CMK (cell line): ENCODE measurements at places on chromosomes 6 and 20.

DNA sequence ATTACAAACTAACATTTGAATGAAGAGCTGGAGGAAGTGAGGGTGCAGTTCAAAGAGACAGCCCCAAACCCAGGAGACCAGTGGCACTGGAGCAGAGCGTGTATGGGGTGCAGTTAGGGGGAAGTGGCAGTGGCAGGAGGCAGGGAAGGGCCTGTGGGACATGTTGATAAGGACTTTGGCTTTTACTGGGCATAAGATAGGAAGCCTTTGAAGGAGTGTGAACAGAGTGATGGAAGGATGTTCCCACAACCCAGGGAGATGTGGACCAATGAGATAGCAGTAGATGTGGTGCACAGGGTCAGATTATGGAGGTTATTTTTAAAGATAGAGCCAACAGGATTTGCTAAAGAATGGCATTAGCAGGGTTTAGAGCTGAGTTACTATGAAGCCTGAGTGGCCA, 56.4 kb downstream of the AIG1 start:
- peak; percentile 93 for DNase-seq

- no peak for DNase-seq
Measured at GRCh38 chr6:29685718-29686326, 4.9 kb upstream of the ZFP57 start.

GRCh38 chr6:145841668-145842067, 27.1 kb upstream of the FBXO30 start:
- no peak for DNase-seq

DNA sequence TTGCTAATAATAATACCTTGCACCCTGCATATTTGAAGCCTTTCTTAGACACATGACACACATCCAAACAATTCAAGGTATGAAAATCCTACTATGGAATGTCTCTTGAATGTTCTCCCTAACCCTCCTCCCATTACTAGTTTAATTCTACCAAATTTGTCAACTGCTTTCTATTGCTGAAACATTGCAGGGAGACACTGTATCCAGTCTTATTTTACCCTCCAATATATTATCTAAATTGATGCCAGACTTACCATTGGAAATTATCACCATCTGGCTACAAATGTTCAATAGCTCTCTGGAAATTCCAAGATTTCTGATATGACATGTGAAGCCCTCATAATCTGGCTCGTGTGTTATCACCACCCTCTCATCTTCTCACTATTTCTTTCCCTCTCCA, 1027.3 kb upstream of the CITED2 start:
- no peak for DNase-seq

- DNase-seq: no peak
Measured at GRCh38 chr6:146560607-146561006, 17.0 kb downstream of the RAB32 start.

DNA sequence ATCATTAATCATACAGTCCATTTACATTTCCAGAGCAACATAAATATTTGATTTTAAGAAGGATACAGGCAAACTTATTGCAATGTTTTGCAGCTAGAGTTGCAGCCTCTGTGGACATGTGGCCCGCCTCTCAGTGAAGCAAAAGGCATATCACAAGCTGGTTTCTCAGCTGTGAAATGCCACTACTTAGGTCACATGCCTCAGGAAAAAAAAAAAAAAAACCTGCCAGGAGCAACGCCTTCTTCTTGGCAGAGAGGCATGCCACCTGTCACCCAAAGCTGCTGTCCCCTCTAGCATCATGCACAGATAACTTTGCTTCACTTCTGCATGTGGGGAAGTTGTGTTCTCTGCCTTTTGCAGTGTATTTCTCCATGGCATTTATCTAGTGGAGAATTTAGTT, 18.5 kb downstream of the GRM1 start:
- DNase-seq: no peak

DNA sequence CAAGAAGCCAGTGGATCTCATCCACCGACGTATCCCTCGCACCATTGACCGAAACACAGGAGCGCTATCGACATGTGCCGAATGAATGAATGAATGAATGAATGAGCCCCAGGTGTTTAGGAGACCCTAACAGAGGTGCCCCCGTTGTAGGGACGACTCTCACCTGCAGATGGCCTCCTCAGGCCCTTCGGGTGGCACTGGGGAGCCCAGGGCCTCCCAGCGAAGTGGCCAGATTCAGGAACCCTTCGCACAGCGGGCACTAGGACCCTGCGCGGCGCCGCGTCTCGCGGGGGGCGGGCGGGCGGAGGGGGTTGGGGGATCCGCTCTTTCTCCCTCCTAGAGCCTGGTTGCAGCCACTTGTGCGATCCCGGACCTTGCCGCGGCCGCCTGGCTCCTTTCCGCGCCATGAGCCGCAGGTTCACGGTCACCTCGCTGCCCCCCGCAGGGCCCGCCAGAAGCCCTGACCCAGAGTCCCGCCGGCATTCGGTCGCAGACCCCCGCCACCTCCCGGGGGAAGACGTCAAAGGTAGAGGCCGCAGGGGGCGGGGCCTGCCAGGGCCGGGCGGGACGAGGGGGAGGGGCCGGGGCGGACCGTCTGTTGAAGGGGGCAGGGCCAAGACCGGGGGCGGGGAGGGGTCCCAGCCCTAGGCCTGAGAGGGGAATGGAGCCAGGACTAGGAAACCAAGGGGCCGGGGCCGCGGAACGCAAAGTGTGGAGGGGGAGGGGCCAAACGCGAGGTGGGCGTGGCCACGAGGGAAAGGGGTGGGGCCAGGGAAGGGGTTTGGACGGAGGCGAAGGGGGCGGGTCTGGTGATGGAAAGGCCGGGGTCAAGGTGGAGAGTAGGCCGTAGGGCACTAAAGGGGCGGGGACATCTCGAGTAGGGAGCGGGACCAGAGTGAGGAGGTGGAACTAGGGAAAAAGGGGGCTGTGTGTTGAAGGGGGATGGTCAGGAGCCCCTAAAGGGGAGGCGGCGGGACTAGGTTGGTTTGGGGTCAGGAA, 7.4 kb upstream of the SLC12A5 start:
- peak; percentile 70 for DNase-seq

DNA sequence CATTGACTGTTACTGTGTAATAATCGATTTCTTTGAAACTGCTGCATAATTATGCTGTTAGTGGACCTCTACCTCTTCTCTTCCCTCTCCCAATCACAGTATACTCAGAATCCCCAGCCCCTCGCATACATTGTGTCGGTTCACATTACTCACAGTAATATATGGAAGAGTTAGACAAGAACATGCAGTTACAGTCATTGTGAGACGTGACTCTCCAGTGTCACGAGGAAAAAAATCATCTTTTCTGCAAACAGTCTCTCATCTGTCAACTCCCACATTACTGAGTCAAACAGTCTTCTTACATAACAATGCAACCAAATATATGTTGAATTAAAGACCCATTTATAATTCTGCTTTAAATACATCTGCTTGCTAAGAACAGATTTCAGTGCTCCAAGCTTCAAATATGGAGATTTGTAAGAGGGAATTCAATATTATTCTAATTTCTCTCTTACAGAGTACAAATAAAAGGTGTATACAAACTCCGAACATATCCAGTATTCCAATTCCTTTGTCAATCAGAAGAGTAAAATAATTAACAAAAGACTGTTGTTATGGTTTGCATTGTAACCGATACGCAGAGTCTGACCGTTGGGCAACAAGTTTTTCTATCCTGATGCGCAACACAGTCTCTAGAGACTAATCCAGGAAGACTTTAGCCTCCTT, 113.3 kb downstream of the TMEM242 start:
- no peak for DNase-seq

GRCh38 chr6:47654255-47654654, 44.1 kb upstream of the ADGRF4 start:
- no peak for DNase-seq

DNA sequence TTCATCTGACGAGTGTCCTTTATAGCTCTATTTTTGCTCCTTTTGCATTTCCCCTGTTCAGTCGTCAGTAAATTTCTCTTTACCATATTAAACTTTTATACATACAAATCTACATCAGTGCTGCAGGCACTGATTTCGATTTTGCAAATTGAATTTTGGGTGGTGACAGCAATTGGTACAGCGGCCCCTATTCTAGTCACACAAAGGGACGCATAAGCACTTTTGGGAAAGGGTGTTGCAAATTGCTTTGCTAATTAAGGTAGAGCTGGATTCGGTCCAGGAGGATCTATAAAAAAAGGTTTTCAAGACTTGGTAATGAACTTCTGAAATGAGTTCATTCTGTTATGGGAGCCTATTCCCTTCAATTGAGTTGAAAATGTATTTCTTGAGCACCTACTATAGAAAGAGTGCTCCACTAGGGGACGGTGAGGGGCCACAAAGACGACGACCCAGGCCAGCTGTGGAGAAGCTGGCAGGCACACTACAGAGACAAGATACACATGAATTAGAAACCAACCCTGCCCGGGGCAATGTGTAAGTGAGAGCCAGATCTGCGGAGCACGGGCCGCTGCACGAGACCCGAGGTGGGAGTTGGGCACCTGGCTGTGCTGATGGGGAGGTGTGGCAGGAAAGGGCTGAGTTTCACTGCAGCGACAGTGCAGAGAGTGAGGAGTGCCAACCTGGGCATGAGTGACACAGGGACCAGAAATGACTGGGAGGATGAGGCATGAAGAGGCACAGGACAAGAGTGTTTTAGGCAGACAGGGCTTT, 5.4 kb downstream of the UQCC2 start:
- DNase-seq: no peak

DNA sequence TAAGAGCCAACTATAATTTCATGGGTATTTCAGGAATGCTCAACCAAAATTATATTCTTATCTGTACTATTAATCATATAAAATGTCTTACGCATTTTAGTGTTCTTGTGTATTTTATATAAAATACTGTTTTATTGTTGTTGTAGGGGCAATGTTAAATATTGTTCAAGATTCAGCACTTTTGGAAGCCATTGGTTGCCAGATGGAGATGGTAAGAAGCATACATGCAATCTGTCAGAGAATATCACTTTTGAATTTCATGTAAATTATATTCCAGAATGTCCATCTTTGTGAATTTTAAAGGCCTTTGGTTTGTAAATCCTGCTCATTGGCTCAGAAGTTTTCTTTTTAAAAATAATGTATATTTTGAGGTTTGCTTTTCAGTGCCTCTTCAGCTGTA, 50.0 kb upstream of the ADIG start:
- DNase-seq: no peak
